Spleen (tissue), 13 donors: ENCODE measurements at places on chromosomes 11 and 22.

DNA sequence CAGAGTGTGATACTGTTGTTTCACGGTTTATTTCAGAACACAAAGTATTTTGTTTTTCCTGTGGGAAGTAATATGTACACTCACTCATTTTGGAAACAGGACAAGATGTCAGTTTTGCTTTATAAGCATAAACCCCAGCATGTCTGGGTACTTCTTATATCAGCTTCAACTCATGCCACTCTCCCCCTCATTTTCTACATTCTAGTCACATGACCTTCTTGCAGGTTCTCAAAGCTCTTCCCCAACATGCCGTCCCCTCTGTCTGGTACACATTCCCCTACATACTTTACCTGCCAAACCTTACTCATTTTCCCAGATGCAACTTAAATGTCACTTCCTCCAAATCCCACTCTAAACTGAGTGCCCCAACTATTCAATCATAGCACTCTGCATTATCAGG, 1.6 kb upstream of the CTR9 start:
- H3K4me1 ChIP-seq, result peaks cover 9% of the 10 kb centered on the region
- H3K27ac ChIP-seq, result no peak overlapping the region
- H3K4me3 ChIP-seq, result no peak overlapping the region
- no peak for DNase-seq
- no peaks in the 10 kb centered on the region for H3K36me3 ChIP-seq

DNA sequence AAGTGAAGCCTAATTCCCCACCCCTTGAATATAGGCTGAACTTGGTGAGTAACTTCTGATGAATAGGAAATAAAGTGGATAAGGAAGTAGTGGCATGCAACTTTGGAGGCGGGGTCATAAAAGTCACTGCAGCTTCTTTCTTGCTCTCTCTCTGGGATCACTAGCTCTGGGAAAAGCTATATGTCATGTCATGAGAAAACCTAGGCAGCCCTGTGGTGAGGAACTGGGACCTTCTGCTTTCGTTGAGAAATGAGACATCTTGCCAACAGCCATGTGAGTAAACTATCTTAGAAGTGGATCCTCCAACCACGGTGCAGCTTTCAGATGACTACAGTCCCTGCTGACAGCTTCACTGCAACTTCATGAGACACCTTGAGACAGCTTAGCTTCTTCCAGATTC, 15.7 kb downstream of the ZNF214 start:
- no peaks in the 10 kb centered on the region for H3K27me3 ChIP-seq
- H3K4me1 ChIP-seq, result no peaks in the 10 kb centered on the region
- no peak for DNase-seq
- H3K27ac ChIP-seq, result no peak overlapping the region
- H3K4me3 ChIP-seq, result no peak overlapping the region

DNA sequence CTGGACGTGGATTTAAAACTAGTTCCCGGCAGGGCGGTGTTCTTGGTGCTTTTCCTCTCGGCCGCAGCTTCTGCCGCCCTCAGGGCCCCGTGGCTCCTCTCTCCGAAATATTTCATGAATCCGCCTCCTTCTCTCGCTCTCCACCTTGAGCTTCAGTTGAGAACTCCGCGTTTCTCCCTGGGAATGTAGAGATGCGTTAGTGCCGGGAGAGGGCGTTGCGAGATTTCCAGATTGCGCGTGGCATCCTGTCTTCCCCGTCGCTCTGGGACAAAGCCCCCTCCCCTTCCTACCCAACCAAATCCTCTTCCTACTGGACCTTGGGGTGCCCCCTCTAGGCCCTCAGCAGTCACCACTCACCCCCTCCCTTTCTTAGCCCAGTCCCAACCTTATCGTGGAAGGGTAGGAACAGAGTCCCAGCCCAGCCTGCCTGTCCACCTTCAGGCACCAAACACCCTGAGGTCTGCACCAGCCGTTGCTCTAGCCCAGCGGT, 15.5 kb upstream of the RAC2 start:
- no peaks in the 10 kb centered on the region for H3K27me3 ChIP-seq
- no peak overlapping the region for H3K27ac ChIP-seq
- no peaks in the 10 kb centered on the region for H3K36me3 ChIP-seq
- peaks cover 29% of the 10 kb centered on the region for H3K4me1 ChIP-seq
- no peak overlapping the region for H3K4me3 ChIP-seq
- peak; percentile 73 for DNase-seq

- no peaks in the 10 kb centered on the region for H3K36me3 ChIP-seq
- no peaks in the 10 kb centered on the region for H3K4me1 ChIP-seq
These were observed 1085.5 kb downstream of the BRD1 start for GRCh38 chr22:48742191-48742555.

GRCh38 chr11:46346886-46347636, at the start of gene DGKZ:
DGKZ (plus strand) TSS chr11:46347463; CDS start chr11:46347660, 197 bp downstream.
- H3K36me3 ChIP-seq, result no peaks in the 10 kb centered on the region
- peak; percentile 99 for DNase-seq
- peak within 1 kb of the TSS; percentile 84 for H3K4me3 ChIP-seq
- H3K4me1 ChIP-seq, result peaks cover 94% of the 10 kb centered on the region
- H3K27me3 ChIP-seq, result no peaks in the 10 kb centered on the region

- H3K4me3 ChIP-seq, result no peak overlapping the region
- no peaks in the 10 kb centered on the region for H3K27me3 ChIP-seq
- no peak for DNase-seq
- no peaks in the 10 kb centered on the region for H3K4me1 ChIP-seq
These were observed 675.0 kb upstream of the KIRREL3 start for GRCh38 chr11:127675581-127675980.

- H3K27ac ChIP-seq, result no peak overlapping the region
- no peak overlapping the region for H3K4me3 ChIP-seq
- DNase-seq, result no peak
- H3K36me3 ChIP-seq, result no peaks in the 10 kb centered on the region
- H3K27me3 ChIP-seq, result no peaks in the 10 kb centered on the region
These were observed 1522.6 kb downstream of the FAM181B start for GRCh38 chr11:81211050-81211449.

DNA sequence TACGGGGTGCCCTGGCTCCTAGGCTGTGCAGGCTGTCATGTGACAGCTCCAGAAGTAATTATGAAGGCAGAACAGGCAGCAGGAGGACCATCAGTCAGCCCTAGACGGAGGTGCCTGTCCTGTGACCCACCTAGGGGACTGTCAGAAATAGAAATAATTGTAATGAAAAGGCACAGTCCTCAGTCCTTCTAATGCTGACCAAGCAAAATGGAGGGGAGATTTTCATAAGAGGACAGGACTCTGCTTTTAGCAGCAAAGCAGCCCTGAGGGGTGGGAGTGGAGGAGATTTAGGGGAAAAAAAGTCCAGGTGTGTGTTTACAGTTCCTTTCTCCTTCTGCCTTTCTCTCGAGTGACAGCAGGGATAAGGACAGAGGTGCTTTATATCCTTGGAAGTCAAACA, 108.3 kb upstream of the KIRREL3 start:
- no peak overlapping the region for H3K27ac ChIP-seq
- no peak overlapping the region for H3K4me3 ChIP-seq
- DNase-seq, result no peak
